ENCODE measurements at places on chromosomes 5 and 9.

DNA sequence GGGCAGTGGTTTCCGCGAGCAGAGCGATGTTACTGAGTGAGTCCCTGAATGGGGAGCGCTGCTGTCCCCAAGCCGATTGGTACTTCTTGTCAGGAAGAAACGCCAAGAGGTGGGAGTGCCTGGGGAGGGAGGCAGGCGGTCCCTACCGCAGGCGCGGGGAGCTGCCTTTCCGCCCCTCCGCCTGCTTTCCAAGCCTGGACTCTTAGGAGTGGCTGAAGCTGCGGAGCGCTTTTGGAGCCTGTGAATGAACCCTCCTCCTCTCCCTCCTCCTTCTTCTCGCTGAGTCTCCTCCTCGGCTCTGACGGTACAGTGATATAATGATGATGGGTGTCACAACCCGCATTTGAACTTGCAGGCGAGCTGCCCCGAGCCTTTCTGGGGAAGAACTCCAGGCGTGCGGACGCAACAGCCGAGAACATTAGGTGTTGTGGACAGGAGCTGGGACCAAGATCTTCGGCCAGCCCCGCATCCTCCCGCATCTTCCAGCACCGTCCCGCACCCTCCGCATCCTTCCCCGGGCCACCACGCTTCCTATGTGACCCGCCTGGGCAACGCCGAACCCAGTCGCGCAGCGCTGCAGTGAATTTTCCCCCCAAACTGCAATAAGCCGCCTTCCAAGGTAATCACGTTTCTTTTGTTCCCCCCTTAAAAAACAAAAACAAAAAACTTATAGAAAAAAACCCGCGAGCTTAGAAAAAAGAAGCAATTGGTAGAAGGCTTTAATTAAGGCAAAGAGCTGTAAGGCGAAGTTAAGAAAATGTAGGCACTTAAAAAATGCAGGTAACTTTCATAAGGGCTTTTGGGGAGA is at the start of gene VCAN:
VCAN (plus strand) TSS at position 340 of the 808 bp plus-strand sequence. CDS start 11,775 bp downstream, outside the sequence.
- DNase-seq, result peak; percentile 41

DNA sequence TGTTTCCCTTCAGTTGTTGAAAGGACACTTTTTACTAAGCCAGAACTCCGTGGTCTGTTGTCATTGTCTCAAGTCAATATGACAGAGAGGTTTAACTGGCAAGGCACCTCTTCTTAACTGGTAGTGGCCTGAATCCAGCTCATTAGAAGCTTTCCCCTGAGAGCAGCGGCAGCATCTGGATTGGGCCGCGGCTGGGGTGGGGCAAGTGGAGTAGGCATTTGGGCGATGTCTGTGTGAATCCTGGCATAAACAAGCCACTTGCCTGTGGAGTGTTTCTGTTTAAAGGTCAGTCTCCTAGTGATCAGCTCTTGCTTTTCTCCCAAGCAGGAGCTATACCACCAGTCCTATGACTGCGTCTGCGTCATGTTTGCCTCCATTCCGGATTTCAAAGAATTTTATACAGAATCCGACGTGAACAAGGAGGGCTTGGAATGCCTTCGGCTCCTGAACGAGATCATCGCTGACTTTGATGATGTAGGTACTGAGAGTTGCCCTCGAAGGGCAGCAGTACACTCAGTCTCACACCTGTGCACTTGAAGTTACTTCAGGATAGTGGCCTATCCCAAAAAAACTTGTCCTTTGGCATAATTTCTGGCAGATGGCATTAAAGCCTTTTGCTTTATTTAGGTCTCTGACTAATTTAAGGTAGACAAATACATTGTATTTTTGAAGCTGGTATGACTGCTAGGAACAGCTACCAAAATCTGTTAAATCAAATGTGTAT is 48.9 kb downstream of the CFAP90 start:
- peak; percentile 29 for DNase-seq

DNA sequence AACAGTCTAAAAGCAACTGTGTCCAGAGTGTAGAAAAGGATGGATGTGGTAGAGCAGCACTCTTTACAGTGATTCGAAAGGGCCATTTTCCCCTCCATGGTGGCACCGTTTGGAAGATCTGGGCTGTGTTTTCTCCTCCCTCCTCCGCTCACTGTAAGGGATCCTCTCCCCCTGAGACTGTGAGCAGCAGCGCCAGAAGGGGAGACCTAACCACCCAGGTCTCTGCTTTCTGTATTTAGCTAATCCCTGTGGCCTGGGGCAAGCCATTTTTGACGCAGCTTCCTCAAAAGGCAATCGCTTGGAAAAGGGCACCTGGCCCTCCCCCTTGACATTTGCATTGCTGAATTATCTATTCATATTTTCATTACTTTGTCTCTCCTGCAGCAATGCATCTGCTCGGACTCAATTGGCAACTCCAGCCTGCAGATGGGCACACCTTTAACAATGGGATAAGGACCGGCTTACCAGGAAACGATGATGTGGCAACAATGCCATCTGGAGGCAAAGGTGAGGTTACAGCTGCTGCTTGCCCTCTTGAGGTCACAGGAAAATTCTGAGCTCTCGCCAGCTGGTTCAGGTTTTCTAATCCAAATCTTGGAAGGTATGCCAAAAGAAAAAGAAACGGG is 244.3 kb upstream of the WWC1 start:
- DNase-seq, result no peak

DNA sequence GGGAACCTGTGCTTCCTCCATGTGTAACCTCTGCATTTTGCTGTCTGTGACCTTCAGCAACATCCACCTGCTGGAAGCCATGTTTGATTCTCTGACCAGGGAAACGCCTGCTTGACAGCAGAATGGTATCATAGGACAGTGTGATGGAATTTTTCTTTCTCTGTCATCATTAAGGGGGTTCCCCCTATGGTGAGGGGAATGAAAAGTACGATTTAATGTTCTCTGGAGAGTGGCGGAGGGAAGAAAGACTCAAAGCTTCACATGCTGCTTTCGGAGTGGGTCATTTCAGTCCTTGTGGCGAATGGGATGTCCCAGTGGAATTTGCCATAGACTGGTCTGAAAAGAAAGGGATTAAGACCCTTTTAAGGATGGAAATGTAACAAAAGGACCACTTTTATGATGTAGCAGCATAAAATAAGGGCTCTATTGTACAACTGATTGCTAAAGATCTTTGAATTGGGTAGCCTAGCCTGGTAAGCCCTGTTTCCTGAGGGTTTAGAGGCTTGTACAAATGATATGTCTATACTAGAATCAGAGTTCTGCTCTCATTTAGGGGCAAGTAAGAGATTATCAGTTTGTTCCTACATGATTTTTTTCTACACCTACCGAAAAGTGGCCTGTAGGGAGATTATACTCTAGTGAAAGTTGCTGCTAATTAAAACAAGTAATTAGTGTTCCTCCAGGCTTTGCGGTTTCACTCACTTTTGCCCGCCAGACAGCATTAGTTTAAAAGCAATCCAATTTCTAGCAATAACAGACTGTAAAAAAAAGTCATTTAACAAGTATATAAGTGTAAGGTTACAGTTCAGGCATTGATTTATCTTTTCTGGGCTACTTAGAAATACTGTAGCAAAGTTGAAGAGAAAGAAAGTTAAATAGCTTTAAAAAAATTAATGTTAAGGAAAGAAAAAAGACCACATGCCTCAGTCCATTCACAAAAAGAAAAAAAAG is 904.5 kb downstream of the NR2F1-AS1 start:
- DNase-seq, result no peak

DNA sequence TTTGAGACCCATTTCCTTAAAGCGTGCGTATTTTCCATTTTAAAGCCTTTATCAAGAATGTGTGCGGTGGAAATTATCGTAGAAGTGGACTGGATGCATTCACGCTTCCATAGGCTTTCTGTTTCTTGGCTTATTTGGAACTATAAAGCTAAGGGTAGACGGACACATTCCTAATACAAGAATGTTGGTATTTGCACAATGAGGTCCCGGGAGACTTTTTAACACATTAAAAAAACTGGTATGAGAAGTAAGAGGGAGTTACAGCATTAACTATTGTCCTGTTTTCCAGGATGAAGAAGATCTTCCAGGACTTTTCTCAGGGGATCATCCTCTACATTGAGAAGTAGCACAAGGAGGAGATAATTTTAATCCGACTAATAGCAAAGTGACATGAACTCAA is 653.0 kb downstream of the MTRR start:
- no peak for DNase-seq

GRCh38 chr5:107398703-107399102 is 272.0 kb downstream of the EFNA5 start:
- DNase-seq, result no peak

GRCh38 chr5:17730421-17730820 is 96.2 kb downstream of the TAF11L14 start:
- DNase-seq, result no peak

DNA sequence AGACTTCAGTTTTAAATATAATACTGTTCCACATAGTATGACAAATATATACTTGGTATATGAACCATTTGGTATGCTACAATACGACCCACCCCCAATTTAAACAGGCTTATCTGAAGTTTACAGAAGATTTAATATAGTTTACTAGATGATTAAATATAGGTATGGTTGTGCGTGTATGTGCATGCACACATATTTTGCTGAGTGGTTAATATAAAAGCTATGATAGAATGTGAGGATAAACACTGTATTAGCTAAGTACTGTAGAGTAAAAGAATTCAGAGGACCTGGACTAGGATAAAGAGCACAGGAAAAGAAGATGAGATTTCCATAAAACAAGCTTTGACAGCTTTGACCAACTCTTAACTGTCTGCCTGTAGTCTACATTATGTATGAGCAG is 356.7 kb downstream of the PDE4D start:
- DNase-seq, result no peak

- DNase-seq, result no peak
Observed at GRCh38 chr9:76605321-76605900, 146.4 kb downstream of the GCNT1 start.

GRCh38 chr5:148911386-148911785 is 85.0 kb downstream of the ADRB2 start:
- no peak for DNase-seq

GRCh38 chr5:126368239-126368812 is 54.9 kb upstream of the GRAMD2B start:
- DNase-seq, result no peak

DNA sequence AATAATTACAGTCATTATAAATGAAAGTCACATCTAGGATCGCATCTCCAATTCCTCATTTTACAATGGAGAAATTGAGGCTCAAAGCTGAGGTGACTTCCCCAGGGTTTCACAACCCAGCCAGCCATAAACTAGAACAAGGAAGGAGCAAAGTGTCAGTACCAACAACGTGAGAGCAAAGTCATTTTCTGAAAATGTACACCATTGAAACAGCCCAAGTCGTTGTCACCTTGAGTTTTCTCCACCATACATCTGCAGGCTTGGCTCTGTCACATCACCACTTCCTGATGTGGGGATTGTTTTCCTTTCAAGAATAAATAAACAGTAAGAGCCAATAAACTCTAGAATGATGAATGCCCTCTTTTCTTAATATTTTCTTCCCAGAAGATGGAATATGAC is 184.5 kb upstream of the PTGER4 start:
- DNase-seq, result no peak

DNA sequence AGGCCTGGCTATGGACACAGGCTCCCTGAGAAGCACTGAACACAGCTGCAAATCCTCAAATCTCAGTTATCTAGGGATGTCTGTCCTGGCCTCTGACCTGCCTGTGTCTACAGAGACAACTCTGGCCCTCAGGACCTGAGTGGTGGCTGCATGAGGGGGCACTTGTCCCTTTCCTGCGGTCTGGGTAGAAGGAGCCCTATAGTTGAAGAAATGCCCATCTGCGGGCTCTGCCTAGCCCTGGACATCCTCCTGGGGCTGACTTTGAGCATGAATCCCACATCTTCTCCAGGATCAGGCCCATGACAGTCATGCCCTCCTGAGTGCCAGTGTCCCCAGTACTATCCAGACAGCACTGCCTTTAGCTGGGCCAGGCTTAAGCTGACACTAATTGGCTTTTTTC is 10.0 kb downstream of the DNAJB5 start:
- DNase-seq, result no peak

DNA sequence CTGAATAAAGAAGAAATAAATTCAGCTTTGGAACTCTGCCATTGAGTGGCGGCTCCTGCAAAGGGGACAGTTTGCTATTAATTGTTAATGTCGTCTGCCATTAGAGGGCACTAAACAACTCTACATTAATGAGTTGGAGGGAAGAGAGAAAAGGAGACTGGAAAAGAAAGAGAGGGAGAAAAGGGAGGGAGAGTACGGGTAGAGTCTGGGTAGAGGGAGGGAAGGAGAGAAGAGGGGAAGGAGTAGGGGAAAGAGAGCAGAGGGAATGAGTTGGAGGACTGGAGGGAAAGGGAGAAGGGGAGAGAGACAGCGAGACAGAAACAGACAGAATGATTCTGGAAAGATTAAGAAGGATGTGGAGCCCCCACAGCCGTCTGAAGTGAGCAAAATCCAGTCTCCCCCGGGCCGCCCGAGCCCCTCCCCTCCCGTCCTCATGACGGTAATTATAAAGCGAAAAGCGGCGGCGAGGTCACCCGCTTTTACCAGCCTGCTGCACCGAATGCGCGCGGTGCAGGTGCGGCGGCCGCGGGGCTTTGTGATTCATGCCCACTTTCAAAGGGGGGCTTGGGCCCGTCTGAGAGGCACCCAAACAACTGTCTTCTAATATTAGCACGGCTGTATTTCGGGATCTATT is 1.9 kb upstream of the FST start:
- no peak for DNase-seq

- no peak for DNase-seq
Observed at GRCh38 chr9:84141741-84142370, 161.3 kb downstream of the RMI1 start.

- no peak for DNase-seq
Observed at GRCh38 chr9:87661241-87661640, 64.7 kb upstream of the CTSL start.

- no peak for DNase-seq
Observed at GRCh38 chr9:108933231-108933717, 650 bp downstream of the ELP1 start.

- DNase-seq, result no peak
Observed at GRCh38 chr9:114638404-114638803, 19.2 kb downstream of the TEX53 start.

DNA sequence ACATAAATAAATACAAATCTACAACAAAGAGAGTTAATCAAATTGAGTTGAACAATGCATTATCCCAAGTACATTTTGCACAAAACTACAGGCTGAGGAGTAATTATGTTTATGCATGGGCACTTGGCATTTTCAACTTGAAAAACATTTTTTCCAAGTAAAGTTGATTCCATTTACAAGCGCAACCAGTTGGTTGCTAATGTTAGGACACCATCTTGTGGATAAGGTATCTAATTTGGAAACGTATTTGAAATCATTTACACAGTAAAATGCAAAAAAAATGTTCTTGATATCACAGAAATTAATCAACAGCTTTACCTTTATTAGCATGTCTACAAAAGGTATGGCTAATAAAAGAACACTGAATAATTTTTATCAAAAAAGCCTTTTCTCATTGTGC is 18.8 kb downstream of the FTMT start:
- no peak for DNase-seq

DNA sequence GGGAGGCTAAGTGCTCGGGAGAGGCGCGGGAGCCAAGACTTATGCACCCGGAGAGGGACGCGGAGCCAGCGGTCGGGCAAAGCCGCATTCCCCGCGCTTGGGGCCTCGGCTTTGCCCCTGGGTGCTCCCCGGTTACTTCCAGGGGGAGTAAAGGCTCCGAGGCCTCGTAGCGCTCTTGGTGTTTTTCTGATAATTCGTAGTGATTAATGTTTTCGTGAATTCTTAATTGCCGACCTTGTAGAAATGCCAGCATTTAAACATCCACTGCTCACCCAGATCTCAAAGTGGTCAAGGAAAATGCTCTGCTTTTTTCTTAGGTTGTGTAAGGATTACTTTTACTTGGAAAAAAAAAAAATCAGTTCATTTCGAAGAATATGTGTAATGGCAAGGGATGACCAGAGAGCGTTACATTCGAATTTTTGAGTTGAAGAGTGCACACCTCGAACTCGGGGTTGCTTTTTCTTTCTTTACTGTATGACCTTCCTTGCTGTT is 654 bp upstream of the TUT7 start:
- DNase-seq, result no peak

Data from C1 segment of cervical spinal cord (tissue), 14 donors.